ENCODE measurements at places on chromosomes 2 and 18.

GRCh38 chr2:127451981-127452380 is 33.8 kb downstream of the PROC start:
- no peak for DNase-seq

DNA sequence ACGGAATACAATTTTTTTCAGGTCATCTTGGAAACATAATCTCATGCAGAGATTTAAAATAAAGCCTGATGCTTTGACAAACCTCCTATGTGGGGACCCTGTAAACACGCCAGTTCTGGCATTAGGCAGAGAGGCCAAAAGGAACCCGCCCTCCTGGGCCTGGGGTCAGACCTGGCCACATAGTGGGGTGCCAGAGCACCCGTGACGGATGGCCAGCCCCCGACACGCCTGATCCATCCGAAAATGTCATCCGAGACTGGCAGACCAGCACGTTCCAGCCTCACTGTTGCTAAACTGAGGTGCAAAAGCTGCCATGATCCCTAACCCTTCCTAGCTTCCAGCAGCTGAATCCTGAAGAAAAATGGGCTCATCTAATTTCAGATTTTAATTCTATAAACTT is 222.6 kb upstream of the SALL3 start:
- DNase-seq, result no peak

- no peak for DNase-seq
Observed at GRCh38 chr2:46009315-46009714, 287.9 kb upstream of the EPAS1 start.

DNA sequence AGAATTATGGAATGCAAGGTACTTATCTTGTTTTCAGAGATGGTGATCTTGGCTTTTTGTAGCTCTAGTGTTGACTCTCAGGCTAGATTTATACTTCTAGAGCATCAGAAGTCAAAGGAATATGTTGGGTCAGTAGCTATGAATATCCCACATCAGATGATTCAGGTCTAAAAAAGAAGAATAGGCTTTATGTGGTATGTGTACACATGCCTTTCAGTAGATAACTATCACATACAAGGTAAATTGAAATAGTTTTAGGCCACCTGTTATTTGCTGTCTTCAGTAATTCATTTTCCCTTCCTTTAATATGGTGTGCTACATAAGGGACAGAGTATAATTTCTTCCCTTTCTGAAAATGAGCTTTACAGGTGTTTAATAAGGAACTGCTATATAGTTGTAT is 142.4 kb downstream of the AGPS start:
- DNase-seq, result no peak

DNA sequence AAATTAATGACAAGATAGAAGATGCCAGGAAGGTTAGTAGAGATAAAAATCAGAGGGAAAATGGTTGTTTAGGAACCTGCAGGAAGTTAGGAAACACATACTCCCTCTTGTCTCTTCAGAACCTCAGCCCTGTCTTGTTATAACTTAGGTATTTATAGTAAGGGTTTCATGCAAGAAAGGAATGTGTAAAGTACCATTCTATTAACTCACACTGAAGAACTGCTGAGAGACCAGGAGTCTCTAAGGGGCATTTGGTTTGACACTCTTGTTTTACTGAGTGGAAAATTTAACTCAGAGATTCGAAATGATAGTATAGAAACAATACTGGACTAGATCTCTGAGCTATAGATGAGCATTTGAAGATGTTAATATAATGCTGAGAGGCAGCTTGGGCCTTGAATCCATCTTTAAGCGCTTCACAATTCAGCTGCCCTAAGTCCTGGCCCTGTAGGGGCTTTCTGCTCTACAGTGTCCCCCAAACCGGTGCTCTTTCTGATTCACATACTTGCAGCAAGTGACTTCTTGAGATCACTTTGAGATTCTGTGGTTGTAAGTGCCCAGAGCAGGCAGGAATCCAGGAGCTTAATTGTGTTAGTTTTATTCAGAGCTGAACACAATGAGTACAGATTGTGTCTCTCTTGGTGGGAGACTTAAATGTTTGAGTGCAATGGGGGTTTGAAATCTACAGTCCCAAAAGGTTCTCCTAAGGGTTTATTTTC is 235.0 kb upstream of the RGPD4 start:
- no peak for DNase-seq

DNA sequence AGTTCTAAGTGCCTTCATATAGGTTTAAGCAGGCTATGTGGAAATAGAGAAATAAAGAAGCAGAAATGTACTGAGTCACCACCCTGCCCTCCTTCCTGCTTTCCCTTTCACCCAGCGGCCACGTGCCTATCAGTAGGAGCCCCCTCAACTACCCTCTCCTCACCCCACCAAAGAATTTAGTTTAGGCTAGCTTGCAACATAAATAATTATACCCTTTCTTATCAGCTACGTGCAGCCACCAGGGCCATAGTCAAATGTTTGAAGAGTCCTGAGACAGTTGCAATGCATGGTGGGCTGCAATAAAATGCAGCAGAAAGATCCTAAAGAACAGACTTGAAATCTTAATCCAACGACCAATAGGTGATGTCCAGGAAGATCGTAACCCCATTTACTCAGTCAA is 101.2 kb downstream of the RTP5 start:
- peak; percentile 2 for DNase-seq

- no peak for DNase-seq
Observed at GRCh38 chr18:70235478-70235877, 30.0 kb upstream of the RTTN start.

DNA sequence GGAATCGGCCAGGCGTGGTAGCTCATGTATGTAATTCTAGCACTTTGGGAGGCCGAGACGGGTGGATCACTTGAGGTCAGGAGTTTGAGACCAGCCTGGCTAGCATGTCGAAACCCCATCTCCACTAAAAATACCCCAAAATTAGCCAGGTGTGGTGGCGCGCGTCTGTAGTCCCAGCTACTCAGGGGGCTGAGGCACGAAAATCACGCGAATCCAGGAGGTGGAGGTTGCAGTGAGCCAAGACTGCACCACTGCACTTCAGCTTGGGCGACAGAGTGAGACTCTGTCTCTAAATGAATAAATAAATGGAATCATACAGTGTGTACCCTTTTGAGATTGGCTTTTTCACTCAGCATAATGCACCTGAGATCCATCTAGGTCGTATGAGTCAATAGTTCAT is 19.4 kb upstream of the TTC39C start:
- no peak for DNase-seq

DNA sequence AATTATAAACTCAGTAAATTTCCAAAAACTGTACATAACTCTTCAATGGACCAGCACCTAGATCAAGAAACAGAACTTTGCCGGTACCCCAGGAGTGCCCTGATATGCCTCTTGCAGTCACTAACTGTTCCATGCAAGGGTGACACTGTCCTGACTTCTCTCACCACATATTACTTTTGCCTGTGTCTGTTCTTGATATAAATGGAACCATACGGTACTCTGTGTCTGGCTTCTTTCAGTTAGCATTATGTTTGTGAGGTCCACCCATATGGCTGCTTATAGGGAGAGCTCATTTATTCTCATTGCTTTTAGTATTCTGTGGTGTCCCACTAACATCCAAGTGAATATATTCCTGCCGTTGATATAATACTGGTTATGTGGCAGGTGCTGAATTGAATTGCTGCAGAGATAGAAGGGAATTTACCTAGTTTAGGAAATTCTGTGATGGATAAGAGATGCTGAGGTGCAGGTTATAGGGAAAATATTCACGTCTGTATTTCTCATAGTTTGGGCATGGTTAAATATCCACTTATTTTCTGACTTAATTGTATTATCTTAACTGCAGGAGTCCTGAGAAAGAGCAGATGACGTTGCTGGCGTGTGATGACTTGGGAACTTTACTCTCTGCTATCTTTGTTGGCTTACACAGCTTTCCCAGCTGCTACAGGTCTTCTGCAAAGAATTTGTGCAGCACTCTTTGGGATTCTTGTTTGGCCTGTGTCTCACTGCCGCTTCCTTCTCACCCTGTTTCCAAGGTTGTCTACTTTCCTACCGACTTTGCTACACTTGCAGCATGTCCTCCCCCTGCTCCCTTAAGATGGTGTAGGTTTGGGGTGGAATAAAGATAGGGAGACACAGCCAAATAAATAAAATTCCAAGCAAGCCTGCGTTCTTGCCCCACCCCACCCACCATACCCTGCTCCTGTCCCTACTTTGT is 107.9 kb downstream of the MAP4K4 start:
- no peak for DNase-seq

- DNase-seq, result no peak
Observed at GRCh38 chr2:208552943-208553342, 146.4 kb downstream of the PTH2R start.

DNA sequence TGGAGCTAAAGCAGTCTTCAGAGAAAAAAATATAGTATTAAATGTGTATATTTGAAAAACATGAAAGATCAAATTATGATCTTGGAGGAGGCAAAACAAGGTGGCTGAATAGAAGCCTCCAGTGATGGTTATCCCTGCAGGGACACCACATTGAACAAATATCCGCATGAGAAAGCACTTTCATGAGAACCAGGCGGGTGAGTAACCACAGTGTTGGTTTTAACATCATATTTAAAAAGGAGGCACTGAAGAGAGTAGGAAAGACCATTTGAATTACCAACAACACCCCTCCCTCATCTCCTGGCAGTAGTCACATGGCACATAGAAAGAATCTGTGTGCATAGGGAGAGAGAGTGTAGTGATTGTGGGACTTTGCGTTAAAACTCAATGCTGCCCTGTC is 759.6 kb upstream of the NRXN1 start:
- DNase-seq, result no peak

DNA sequence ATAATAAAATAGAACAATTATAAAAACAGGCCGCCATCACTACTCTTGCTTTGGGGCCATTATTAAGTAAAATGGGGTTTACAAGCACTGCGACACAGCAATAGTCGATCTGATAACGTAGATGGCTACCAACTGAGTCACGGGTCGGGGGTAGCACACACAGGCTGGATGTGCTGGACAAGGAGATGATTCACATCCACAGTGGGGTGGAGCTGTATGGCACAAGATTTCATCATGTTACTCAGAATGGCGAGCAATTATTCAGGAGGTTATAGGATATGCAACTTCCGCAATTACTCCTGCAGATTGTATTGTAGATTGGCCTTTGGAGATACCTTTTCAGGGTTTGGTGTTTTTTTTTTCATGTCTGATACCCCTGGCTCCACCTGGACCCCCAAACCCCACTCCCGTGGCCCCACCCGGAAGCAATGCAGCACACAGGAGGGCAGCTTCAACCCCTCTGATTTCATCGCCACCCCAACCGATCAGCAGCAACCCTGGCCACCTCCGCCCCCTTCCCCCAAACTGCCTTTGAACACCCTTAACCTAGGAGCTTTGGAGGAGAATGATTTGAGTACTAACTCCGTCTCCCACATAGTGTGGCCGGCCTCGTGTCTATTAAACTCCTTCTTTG is 21.4 kb upstream of the MLPH start:
- no peak for DNase-seq

DNA sequence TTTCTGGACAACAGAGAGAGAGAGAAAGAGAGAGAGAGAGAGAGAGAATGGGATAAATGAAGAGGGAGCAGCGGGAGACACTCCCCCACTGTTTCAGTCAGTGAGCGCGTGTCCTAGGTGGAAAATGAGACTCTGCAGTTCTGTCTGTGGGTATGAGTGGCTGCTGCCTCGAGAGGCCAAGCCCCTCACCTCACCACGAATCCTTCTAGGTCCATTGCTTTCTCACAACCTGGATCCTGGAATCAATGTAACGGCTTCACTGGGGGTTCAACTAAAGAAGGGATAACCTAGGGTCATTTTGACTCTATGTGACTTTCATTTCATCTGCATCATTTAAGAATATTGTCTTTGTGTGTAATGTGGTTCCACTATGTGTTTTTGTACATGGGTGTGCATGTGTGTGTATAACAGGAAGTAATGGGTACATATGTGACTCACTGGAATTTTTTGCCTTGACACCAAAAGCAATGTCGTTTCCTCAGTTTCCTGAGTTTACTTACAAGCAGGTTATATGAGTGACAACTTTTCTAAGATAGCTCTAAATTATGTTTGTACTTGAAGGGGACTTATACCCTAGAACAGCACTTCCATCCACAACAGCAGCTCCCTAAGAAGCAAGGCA is 221.4 kb upstream of the TRIB2 start:
- DNase-seq, result no peak

- DNase-seq, result no peak
Observed at GRCh38 chr18:61628085-61628484, 264.7 kb downstream of the RNF152 start.

DNA sequence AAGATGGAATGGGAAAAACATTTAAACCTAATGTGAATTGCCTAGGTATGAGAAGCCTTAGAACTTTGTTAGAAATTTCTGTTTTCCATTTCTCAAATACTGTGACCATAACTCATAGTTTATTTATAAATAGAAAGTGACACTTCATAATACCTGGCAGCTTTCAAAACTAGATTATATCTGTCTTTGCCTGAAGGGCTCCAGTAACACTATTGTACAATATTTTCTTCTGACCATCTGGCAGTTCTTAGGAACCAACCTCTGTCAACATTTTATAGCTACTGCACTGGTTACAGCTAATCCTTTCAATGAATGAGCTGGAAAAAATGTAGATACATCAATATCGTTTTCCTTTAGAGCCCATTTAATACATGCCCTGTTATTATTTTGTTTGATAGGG is 237.4 kb downstream of the CAMKMT start:
- DNase-seq, result no peak

GRCh38 chr2:234679741-234680687 is 183.1 kb upstream of the ARL4C start:
- no peak for DNase-seq

DNA sequence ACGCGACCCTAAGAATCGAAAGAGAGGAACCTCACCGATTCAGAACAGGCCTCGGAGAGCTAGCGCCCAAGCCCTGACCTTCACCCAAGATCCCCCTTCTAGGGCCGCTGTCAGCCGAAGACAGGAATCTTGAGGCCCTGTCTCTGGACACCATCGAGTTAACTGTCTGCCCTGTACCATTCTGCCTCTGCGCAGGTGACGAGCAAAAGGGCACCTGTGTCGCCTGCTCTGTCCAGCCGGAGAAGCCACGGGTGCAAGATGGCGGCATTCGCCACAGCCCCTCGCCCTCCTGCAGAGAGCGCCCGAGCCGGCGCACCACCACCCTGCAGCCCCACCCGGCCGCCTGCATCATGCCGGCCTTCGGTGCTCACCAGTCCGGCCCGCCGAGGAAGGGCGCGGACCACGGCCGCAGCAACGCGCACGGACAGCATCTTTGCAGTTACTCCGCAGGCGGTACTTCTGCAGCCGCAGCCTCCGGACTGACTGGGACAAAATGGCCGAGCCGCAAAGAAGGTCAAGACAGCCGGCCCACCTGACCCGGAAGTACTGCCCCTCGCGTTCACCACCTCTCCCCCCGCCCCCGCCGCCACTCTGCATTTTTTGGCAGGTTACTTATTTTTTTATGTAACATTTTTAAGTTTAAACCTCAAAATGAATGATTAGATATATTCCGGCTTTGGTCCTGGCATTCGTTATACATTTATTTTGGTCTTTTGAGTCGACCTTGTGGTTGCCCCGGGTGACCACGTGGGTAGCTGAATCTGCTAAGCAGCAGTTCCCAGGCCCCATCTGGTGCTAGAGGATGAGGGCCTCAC is at the start of gene ATP5F1A:
Gene ATP5F1A, minus strand, starts transcription at position 496 of the 815 bp plus-strand sequence. Its CDS starts 65 bp downstream, at position 431.
- peak; percentile 96 for DNase-seq

- no peak for DNase-seq
Observed at GRCh38 chr2:137252934-137253333, 487.6 kb downstream of the THSD7B start.
